Stimulated activated memory B cell treated with anti-CD40 and anti-IgM and Interleukin-4, amounts not matched to agents 10 μg/mL and 1 μg/mL and 100 μg/mL, for 72 hours (primary cell): ENCODE measurements at places on chromosomes 1 and 21.

DNA sequence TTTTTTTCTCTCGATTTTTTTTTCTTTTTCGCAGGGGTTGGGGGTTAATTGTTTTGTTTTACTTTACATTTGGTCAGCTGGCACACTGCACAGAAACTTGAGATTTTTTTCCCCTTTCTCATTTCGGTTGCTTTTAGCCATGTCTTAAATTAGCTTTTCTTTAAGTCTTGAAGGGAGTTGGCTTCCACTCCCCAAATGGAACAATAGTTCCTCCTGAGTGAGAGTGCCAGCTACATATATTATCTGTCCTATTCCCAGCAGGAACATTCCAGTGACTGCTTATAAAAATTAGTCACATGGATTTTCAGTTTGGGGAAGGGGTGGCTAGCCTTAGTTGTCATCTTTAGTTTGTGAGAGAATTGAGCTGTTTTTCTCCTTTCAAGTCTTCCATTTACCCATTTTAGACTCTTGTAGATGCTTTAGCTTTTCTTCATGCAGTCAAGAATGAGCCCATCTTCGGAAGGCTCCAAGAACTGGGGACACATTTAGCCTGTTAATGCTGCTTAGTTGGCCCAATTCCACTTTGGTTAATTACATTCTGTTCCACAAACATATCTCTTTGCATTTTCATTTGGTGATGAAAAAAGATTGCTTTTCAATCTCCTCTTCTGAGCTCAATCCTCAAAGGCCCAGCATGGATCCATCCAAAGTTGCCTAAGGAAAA lies 510.1 kb upstream of the CXADR start:
- ATAC-seq: no peak

- no peak for ATAC-seq
Measured at GRCh38 chr1:43129426-43129825, 42.7 kb downstream of the EBNA1BP2 start.

DNA sequence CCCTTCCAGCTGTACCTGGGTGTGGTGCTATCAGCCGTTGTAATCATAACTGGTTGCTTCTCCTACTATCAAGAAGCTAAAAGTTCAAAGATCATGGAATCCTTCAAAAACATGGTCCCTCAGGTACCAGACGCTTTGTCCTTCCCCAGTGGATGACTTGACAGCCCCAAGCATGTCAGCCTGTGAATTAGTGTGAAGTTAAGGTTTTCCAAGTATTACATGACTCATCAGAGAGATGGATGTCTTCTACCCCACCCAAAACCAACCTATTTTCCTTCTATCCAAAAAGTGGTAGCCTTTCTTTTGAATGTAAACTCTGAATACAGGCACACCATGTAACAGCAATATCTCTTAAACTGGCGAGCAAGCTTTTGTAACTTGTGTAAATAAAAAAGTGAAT lies 15.1 kb downstream of the ATP1A1 start:
- ATAC-seq: no peak

- ATAC-seq: no peak
Measured at GRCh38 chr1:64941461-64942117, 24.8 kb downstream of the JAK1 start.
